ENCODE measurements at places on chromosomes 16 and 17. TPM values are rescaled to one million over a fixed set of nuclear protein-coding genes. Genes with fewer than 3 reads are reported as not detected.

FOXJ1 gene
- 6.5 TPM for total RNA-seq

TLCD3B gene
- 0.54 TPM for total RNA-seq

CACNG5 gene
- not detected for total RNA-seq

CHST4 gene
- total RNA-seq, result not detected

SULT1A2 gene
- total RNA-seq, result 17.7 TPM

TUBB3 gene
- total RNA-seq, result 0.54 TPM

- no peak for DNase-seq
These were observed 1.0 kb upstream of the SOX8 start for GRCh38 chr16:980595-980854.

DNA sequence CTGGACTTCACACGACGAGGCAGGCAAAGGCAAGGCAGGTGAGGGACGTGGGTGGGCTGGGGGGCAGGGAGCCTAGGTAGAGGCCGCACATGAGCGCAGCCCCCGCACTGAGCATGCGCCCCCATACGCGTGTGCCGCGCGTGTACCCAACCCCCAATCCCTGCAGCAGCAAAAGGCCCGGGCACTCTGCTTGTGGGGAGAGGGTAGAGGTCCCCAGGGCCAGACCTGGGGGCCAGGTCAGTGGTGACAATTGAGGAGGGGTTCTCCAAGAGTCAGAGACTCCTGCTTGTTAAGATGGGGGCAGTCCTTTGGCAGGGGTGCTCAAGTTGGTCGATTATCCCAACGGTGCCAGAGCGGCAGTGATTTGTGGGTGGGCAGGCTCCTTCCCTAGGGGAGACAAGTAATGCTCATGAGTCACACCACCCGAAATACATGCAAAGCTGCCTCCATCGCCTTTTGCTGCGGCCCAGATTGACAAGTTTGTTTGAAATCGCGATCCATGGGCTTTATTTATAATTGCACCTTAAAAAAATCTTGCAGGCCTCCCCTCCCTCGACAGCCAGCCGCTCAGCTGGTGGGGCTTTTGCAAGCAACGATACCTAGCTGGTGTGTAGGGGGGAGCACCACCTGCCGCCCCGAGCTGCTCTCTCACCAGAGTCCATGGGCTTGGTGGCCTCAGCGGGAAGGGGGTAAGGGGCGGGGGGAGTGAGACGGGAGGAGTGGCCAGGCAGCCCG lies 1.1 kb upstream of the GIT1 start:
- DNase-seq, result no peak

DNA sequence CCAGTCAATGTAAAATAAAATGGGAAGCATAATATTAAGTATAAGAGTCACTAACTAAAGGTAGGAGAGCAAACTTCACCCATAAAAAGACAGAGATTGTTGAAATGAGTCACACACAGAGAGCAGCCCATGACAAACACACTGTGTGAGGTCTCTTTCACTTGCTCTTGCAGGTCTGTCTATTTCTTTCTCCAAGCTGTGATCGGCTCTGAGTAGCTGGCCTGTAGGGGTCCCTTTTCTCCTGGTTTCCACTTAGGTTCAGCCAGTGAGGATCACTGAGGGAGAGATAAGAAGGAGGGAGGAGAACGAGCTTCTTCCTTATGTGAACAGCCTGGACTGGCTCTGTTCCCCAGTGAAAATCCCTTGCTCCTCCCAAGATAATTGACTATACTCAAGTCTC lies 133.7 kb upstream of the HS3ST3A1 start:
- no peak for DNase-seq

DNA sequence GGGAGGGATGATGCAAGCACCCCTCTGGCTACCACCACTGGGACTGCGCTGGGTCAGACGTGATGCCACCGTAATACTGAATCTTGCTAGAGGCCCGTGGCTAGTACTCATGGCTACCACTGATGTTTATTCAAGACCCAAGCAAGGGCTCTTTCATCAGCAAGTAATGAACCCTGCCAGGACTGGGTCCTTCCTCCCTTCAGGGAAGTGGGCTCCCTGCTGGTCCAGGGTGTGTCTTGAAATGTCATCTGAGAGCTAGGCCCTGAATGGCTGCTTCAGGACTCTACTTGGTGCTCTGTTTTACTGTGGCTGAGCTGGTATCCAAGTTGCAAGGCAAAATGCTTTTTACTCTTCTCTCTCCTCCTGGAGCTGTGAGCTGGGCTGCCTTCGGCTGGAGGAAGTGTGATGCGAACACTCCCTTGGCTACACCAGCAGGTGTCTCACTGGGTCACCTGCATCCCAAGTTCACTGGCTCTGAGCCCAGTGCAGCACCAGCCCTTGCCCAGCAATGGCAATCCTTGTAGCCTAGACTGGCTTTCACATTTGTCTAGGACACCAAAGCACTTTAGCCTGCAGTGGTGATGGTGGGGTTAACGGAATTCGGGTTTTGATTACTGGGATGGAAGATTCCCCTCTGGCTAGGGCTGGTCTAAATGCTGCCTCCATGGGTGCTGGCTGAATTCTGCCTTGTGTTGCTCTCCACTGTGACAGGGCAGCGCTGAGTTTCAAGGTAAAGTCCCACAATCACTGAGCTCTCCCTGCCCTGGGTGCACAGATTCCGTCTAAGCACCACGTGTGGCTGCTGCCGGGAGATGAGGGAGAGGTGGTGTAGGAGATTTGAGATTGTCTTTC lies 98.6 kb downstream of the USP22 start:
- peak; percentile 83 for DNase-seq

DNA sequence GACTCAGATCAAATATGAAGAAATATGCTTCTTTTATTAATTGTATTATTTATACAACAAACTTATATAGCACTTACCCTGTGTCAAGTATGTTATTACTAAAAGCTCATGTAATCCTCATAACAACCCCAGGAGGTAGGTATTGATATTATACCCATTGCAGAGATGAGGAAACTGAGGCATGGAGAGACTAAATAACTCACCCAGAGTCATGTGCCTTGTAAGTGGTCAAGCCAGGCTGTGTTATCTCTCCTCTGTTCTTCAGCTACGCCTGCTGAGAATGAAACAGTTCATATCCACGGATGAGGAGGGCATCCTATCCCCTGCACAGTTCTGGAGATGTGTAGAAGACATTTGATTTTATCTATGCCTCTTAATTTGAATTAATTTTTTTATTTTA lies 78.1 kb downstream of the RBBP6 start:
- DNase-seq, result no peak

DNA sequence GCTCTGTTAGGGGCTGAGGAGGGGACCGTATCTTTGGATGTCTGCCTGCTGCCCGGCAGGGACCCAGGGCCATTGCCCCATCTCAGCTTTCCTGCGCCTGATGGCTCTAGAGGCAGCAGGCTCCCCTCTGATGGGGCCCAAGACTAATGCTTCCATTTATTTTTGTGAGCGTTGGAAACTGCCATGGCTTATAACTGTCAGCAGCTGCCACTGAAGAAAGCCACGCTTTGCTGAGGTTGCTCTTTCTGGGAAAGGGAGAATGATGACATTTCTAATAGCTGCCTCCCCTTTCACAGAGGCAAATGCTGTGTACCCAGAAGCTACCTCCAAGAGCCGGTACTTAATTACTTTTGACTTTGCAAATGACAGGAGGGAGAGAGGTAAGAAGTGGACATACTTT lies 103.8 kb downstream of the HAPSTR1 start:
- no peak for DNase-seq

DNA sequence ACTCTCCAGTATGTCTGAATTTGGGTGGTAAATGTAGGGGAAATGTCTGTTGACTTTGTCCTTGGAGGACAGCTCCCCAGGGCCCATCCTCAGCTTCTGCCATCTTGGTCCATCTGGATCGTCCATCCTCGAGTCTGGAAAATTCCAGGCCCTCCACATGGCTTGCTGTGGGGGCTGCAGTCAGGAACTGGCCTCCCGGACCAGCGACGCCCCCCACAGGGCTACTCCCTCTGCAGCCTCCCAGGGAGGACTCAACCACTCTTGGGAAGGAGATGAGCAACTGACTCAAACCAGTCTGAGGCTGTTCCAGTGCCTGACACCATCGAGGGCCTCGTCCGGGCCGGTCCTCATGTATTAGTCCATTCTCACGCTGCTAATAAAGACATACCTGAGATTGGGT lies 5.5 kb upstream of the ZG16B start:
- no peak for DNase-seq

DNA sequence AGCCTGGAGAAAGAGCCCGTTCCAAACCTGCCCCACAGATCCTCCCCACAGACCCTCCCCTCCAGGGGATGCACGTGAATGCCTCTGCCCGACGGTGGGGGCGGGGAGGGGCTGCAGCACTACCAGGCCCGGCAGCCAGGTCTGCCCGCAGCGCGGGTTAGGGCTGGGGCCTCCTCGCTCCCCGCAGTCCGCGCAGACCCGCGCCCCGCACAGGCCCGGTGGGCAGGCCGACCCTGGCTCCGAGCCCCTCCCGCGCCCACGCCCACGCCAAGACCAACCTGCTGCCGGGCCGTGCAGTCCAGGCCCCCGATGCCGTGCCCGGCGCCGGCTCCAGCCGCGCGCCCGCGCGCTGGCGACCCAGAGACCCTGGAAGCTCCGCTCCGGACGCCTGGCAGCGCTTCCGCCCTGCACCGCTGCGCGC lies at the start of gene RPUSD1:
Gene RPUSD1, minus strand, starts transcription at position 404 of the 421 bp plus-strand sequence. CDS start 644 bp downstream, outside the sequence.
- no peak for DNase-seq

GRCh38 chr16:27772093-27772825 lies 222.3 kb downstream of the KATNIP start:
- no peak for DNase-seq

DNA sequence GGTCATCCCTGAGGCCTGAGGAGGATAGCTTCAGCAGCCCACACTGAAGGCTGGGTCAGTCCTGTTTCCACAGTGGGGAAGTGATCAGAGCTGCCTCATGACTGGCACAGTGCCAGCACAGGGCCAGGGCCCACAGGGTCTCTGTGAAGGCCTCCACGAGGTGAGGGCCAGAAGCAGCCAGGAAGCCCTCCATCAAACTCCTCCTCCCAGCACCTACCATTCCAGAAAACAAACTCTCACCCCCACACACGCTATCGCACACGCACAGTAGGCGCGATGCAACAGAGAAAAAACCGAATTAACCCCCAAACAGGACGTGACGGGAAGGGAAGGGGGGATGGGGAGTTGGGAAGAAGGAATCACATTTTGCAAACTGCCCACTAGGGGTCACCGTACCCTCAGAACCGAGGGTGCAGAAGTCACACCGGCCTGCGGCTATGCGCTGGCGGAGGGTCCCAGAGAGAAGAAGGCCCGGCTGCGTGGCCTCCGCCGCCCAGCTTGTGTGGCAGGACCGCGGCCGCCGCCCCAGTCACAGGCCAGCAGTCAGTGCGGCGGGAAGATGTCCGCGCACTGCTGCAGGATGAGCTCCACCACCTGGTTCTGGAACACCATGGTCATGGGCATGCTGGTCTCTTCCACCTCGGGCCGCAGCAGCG lies 37.6 kb downstream of the ARHGAP27 start:
- peak; percentile 76 for DNase-seq

DNA sequence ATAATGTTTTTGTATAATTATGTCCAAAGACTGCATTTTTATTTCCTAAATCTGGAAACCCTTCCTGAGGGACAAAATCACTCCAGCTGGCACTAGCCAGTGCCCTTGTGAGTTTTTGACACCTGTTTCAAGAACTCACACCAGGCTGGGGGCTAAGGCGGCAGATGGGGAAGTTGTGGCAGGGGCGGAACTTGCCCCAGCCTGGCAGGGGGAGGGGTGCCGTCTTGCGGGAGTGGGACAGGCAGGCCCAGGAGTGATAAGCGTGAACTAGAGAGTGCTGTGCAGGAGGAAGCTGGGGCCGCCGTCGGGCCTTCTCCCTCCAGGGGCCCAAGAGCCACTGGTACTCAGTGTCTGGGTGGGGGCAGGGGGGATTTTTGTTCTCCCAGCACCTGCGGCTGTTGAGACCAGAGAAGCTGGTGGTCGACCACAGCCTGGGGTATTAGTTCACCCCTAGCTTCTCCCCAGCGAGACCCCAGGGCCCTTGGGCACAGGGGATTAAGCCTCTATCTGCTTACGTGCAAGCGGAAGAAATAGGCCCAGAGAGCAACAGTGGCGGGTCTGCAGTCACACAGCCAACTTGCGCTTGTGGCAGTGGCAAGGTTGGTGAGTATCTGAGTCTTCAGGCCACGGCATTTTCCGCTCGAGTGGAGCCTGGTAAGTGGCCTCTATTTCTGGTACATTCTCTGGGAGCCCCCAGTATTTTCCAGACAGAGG lies 40.2 kb upstream of the PLCG2 start:
- no peak for DNase-seq

DNA sequence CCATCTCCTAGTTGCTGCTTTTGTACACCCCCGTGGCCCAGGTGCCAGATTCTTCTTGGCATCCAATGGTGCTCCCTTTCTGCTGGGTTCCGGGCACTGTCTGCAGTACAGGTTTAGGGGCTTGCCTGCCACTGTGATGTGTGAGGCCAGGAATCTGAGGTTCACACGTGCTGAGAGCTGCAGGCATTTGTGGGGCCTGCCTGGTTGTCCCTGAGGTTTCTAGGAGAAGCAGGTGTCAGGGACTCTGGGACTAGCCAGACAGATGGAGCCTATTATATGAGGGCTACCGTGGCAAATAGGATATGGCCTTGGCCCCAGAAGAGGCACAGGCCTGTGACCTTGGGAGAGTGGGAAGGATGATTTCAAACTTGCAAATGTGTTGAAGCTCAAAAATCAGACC lies 29.3 kb downstream of the NDEL1 start:
- DNase-seq, result no peak

DNA sequence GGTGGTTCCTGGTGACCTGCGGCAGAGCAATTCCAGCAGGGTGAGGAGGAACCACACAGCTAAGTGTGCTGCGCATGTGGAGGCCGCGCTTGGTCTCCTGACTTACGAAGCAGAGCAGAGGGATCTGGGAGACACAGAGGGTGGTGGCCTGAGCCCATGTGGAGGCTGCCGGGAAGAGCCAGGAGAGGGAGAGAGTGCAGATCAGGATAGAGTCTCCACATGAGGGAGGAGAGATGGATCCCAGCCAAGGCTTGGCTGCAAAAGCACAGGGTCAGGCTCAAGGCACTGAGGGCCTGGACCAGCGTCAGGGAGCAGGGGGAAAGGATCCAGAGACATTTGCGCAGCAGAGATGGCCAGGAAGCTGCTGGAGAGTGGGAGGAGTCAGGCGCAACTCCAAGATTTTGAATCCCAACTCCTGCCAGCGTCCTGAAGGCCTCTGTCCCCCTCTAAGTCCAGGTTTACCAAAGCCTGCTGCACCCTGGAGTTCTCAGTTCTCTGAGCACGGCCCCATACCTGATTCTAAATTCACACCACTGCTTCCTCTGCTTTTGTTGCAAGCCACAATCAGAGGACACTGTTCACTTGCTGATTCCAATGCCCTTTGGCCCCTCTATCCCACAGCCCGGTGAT lies 11.3 kb upstream of the MLLT6 start:
- DNase-seq, result peak; percentile 70

- no peak for DNase-seq
These were observed 6.0 kb upstream of the RCVRN start for GRCh38 chr17:9911089-9911488.

DNA sequence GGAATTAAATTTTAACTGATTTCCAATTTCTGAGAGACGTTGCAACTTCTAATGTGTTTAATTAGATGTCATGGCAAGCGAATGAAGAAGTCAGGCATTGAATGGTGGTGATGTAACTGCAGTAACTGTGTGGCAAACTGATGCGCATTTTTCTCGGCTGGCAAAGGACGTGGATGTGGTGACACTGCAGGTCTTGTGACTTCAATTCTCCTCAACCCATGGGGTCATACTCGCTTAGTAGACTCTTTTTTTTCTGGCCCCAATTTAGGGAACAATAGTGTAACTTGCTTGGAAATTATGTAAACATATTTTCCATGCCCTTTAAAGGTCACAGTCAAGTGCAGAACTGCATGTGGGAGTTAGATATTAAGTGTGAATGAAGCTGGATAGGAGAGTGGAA lies 1.9 kb upstream of the FAM20A start:
- DNase-seq, result no peak

Data from thyroid gland (tissue), 4 donors.